Calu3 (cell line): ENCODE measurements at places on chromosomes 2 and 18. TPM values are rescaled to one million over a fixed set of nuclear protein-coding genes. Genes with fewer than 3 reads are reported as not detected.
A peak's percentile ranks its signal among the peaks of the same experiment; 100 is the strongest.

The LAMA1 gene
- total RNA-seq, result not detected in 2 replicates

The G6PC2 gene
- total RNA-seq, result not detected in 2 replicates

The MAP3K2 gene
- total RNA-seq, result 60.4 and 60.9 TPM in 2 replicates

DNA sequence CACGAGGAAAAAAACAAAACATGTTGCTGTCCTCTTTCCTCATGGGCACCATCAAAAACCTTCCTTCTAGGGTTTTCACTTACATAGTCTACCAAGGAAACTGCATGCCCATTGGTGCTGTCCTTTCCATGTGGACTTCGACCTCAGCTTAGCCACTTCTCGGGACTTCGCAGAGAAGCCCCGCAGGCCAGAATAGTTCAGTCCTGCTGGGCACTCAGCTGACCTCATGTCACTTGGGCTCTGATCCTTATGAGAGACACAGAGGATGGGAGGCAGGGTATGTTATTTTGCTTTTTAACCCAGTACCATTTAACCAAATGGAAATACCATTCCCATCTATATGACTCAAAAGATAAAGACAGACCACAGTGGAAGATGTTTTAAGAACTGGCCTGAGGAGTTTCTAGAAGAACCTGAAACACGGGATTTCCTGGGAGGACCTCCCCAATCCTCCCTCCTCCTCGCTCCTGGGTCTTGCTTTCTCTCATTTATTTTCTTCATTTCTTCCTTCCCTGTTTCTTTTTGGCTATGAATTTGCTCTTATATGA is 28.4 kb downstream of the AAK1 start:
- peak; percentile 24 for DNase-seq

DNA sequence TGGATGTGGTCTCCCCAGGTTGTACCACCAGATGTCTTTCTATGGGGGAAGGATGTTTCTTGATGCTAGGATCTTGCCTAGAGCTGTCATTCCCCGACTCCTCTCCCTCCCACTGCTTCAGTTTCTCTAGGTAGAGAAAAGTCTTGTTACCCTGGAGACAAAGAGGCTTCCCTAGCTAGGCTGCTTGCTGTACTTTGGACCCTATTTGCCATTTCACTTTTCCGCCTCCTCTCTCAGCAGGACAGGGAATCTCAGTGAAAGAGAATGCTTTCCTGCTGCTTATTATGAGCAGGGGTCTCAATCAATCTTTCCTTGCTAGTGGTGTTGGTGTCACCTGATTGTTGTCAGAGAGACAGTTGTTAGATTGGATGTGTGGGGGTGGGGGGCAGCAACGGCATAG is 818.8 kb upstream of the GYPC start:
- no peak for DNase-seq

DNA sequence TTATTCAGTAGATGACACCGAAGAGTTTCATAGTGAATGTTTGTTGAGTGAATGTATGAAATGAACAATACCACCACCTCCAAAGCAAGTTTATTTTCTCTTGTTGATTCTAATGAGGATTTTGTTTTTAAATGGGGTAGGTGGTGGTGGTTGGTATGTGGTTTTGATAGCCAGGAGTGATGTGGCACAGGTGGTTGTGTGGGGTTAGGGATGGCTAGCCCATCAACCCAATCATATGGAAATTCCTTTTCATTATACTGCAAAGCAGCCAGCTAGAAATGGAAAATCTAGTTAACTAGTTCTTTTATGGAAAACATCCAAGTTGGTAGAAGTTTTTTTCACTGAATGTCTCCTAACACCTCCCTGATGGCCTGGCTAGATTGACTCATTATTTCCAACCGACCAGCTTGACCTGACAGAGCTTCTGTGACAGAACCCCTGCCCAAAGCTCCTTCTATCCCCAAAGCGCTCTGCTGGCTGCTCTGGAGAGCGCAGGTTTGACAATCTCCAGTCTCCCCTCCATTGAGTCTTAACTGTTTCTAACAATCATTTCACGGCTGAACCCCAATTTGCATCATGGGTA is 376.9 kb downstream of the MTX2 start:
- no peak for DNase-seq

DNA sequence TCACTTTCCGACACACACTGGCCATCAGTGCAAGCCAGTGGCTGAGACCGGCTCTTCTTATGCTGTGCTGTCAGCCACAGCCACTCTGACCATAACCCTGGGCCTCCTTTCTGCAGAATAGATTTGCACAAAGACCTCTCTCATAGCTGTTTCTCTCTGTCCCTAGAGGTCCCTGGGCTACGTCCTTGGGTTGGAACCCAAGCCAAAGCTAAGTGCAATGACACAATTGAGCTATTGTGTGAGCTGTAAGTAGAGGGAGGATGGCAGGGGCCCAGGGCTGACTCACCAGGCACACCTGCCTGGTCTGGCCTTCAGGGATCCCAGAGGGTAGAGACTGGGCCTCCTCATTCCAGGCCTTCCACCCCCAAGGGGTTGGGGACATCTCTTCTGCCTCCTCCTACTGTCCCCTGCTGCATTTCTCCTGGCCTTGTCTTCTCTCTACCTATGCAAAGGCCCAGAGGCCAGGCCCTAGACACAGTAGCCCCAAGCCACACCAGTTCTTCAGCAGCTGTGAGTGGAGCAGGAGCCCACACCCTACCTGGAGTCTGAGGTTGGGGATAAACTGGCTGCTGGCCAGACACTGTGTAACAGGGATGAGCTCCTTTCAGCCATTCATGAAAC is 174.6 kb downstream of the NCK2 start:
- peak; percentile 89 for DNase-seq

DNA sequence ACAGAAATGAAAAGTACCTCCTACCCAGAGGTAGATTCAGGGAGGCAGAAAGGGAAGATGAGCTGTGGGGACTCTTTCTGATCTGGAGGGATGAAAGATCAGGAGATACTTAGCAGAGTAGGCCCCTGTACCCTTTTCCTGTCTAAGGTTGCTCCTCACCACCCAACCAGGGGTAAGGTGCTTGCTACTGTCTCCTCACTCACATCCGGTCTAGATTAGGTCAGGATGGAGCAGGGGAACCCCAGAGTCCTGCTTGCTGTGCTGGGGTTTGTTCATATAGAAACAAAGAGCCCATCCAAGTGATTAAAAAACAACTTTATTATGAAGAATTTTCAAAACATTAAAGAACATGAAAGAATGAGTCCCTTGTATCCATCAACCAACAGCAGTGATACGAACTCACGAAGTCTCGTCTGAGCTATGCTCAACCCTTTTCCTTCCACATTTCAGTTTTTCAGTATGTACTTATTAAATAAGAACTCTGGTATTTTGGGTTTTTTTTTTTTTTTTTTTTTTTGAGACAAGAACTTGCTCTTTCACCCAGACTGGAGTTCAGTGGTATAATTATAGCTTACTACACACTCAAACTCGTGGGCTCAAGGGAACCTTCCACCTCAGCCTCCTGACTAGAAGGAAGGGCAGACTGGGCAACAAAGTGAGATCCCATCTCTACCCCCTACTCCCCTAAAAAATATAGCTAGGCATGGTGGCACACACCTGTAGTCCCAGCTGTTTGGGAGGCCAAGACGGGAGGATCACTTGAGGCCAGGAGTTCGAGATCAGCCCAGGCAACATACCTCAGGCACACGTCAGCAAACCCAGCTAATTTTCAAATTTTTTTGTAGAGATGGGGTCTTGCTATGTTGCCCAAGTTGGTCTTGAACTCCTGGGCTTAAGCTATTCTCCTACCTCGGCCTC is 28.5 kb upstream of the MCFD2 start:
- no peak for DNase-seq

GRCh38 chr18:57813245-57813644 is 10.1 kb upstream of the ATP8B1 start:
- DNase-seq, result peak; percentile 43

DNA sequence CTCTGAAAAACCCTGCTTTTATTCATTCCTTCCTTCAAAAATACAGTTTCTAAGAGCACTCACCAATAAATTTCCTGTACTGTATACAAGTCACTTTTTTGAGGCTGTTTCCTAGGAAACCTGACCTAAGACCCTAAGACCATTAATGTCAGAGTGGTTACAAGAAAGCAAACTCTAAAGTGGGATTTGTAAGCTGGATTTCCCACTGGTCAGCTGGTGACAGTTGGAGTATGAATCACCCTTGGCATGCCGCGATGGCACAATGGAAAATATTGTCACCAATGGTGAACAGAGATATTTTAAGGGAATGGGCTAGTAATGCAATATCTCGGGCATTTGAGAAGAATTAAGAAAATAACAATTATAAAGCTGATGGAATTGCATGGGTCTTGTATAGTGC is 101.9 kb downstream of the COL3A1 start:
- no peak for DNase-seq

DNA sequence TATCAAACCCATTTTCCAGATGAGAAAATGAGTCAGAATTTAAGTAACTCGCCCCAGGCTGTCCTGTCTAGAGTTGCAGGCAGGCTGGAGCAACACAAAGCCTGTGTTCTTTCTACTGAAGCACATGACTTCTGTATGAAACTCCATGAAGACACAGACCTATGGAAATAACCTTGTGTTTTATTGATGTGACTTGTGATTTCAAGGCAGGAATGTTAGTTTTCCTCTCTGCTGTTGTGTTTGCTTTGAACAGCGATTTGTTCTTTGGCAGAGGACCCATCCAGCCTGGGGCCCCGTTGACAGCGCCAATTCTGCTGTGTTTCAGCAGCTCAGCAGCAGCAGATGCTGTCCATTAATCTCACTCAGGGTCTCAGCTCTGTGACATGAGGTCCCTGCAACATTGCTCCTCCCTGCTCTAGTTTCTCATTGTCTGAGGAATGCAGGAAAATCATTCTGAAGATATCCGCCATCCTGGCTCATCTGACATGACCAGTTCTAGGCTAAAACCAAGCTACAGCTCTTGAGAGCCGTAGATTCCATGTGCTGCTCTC is 344.3 kb upstream of the RAB12 start:
- no peak for DNase-seq

DNA sequence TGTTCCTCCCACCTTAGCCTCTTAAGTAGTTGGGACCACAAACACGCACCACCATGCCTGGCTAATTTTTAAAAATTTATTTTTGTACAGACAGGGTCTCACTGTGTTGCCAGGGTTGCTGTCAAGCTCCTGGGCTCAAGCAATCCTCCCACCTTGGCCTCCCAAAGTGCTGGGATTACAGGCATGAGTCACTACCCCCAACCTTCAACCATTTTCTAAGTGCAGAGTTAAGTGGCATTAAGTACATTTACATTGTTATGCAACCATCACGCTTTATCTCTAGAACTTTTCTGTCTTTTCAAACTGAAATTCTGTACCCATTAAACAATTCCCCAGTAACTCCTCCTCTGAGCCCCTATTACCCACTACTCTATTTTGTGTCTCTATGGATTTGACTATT is 45.9 kb upstream of the AFF3 start:
- DNase-seq, result no peak

- DNase-seq, result no peak
These were observed 154.2 kb upstream of the RMP24 start for GRCh38 chr18:35818353-35818667.
